ENCODE measurements at places on chromosomes 1 and 21.

DNA sequence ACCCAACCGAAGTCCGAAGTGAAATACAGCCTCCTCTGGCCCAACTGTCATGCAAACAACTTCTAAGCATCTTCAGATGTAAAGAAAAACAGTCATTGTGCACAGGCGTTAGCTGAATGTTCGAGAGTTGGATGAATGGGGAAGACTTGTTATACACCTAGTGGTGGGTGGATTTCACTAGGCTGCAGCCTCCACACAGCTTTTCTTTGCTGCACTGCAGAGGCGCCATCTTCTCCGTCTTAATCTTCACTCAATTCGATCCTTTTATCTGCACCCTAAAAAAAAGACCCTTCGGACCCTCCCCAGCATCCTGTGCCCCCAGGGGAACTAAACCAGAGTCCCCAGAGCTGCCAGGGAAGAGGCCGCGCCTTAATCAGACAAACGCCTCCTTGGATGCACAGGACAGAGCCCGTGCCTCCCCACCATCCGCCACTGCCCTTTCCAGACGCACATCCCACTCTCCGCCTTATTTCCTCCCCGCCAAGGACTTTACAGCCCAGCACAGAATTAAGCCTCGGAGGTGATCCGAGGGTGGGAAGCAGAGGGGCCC, 1.4 kb downstream of the APP start:
- DNase-seq: peak; percentile 51

DNA sequence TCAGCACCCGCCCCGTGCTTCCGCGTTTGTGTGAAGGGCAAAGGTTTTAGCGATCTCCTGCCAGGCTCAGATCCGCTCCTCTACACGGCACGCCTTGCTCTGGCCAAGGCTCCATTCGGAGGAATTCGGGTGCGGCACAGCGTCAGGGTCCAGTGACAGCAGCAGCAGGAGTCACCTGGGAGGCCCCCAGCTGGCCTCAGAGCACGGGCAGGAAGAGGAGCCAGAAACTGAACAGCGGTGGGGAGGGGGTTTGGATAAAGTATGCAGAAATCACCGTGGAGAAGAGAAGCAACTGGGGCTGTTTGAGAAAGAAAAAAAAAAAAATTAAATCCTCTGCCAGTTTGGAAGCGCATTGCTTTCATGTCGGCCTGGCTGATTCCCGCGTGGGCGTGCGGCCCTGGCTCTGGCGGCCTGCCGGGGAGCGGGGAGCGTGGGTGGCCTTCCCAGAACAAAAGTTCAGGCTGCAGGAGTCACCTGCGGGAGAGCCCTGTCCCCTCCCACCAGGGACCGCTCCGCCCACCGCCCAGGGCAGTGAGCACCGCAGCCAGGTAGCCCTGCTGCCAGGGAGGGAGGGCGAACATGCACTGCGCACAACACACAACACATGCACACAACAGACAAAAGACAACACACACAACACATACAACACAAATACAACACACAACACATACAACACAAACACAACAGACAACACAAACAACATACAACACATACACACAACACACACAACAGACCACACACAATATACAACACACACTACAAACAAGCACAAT, 107.6 kb downstream of the ETS2 start:
- no peak for DNase-seq

DNA sequence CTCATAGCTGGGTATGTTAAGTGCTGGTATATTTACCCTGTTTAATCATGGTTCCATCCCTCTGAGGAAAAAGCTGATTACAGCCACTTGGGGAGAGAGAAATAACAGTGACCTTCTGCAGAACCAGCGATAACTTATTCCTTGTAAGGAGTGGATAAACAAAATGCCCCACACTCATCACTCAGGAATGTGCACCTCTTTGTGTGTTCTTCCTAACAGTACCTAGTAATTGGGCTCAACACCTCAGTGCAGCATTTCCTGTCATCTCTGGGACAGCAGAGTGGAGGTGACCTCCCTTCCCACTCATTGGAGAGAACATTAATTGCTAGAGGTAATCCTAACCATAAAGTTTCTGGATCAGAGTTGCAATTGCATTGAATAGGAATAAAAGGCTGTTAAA, 112.5 kb upstream of the F3 start:
- DNase-seq: peak; percentile 32

GRCh38 chr1:12287869-12288268, 58.0 kb downstream of the VPS13D start:
- no peak for DNase-seq

DNA sequence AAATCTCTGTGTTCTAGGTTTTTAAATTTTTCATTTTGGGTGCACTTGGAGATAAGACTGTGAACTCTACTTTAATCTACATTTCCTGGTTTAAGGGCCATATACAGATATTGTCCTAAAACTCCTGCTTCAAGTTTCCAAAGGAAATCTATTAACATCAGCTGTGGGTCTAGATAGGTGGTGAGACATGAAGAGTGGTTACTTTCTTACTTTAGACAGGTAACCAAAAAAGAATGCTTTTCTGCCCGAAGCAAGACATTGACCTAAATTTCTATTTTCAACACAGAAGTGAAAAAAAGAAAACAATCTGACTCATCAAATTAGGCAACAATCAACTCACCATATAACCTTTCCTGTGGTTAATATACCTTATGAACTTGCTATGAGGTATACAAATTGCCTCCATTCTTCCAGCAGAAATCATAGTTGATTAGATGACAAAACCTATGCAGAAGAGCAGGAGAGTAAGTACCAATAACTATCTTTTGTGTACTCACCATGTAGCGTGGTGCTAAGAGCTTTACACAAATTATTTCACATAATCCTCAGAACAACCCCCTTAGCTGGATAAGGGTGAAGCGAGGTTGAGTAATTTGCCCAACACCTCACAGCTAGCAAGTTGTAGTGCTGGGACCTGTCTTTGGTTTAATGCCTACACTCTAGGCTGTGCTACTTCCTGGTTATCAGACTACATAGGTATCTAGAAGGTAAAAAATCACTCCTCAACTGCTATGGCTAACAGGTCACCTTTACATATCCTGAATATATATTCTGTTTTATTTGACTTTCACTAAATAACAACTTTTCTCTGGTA, 23.4 kb upstream of the PTPN14 start:
- no peak for DNase-seq

- no peak for DNase-seq
Measured at GRCh38 chr1:228362141-228362883, 44.3 kb downstream of the TRIM11 start.

- no peak for DNase-seq
Measured at GRCh38 chr1:68188644-68189340, 43.5 kb downstream of the WLS start.

DNA sequence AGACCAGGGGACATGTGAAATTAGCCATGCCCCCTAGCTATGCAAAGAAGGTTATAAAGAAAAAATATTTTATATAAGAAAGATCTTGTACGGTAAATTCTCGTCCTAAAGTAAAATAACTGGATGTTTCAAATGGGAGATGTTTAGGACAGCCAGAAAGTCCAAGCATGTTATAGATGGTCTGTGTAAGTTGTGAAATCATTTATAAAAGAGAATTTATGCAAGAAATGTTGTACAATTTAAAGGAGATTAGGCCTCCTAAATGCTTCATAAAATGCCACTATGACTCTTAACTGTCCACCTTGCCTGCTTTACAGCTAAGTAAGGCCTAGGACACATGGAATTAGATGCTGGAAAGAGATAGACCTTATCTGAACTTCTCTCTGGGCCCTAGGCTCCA, 118.1 kb upstream of the POGK start:
- no peak for DNase-seq

GRCh38 chr1:98104289-98104688, 183.5 kb upstream of the DPYD start:
- DNase-seq: no peak

DNA sequence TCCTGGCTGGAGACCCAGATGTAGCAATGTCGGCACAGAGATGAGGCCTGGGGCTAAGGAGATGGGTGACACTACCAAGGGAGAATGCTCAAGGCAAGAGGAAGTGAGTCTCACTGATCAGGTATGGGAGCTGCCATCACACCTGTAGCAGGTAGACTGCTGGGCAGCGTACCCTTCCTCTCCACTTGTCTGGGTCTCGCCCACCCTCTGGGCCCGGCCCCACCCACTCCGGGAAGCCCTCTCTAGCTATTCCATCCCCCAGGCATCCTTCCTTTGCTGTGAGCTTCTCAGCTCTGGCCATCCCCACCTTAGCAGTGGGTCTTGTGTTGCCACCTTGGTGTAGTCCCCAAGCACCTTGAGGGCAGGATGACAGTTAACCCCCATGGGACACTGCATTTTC, 87.7 kb upstream of the EDN2 start:
- DNase-seq: no peak

DNA sequence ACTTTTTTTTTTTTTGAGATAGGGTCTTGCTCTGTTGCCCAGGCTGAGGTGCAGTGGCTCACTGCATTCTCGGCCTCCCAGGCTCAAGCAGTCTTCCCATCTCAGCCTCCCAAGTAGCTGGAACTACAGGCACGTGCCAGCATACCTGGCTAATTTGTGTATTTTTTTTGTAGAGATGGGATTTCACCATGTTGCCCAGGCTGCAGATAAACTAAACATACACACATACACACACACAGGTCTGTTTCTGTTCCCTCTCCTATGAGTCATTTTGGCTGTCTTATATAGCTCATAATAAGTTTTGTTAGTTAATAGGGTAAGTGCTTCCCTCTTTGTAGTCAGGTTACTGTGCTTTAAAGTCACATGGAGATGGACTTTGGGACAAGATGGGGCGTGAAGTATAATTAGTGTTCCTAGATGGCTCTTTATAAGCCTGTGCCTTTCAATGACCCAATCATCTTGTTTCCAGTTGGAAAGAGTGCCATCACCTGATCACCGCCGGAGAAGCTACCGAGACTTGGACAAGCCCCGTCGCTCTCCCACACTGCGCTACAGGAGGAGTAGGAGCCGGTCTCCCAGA, 9.1 kb downstream of the PRPF38A start:
- no peak for DNase-seq

DNA sequence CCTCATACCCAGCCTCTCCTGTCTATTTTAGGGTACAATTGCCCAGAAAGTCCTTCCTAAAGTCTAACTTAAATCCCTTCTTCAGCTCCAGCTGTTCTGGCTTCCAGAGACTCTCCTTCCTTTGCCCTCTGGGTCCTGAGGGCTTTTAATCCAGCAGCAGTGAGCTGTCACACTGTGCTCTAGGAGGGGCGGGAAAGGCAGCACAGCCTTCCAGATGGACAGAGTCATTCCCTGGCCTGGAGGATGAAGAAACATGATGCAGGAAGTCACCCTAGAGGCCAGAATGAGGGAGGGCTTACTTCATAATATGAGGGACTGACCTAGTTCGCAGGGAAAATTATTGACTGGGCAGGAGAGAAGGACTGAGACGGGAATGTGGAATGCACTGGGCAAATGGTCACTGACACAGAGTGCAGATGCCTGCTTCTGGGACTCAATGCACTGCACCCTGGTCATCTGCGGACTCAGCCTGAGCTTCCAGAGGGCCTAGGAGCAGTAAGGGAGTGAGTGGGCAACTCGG, 1.3 kb downstream of the SH2D2A start:
- peak; percentile 59 for DNase-seq

- no peak for DNase-seq
Measured at GRCh38 chr1:117607471-117607870, 1.6 kb downstream of the TENT5C start.

DNA sequence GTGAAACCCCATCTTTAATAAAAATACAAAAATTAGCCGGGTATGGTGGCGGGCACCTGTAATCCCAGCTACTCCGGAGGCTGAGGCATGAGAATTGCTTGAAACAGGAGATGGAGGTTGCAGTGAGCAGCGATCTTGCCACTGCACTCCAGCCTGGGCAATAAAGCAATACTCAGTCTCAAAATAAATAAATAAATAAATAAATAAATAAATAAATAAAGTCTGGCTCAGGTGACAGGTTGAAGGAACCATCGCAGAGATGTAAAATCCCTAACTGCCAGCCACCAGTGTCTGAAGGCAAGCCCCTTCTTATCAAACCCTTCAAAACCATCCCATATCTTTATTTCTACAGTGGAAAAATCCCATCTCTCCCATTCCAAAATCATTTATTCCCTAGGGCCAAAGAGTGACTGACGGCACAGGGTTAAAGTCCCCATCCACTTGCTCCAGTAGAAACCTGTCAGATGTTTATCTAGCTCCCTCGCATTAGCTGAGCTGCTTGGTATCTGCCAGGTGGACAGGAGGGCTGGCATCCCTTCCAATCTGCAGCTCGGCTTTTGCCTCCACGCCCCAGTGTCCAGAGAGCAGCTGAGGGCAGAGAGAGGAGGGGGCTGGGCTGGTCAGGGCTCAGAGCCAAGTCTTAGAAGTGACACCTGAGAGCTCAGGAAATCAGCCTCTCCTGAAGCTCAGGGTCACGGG, 5.0 kb downstream of the CSRP1 start:
- no peak for DNase-seq

- DNase-seq: no peak
Measured at GRCh38 chr1:219236933-219237610, 63.4 kb downstream of the LYPLAL1 start.

DNA sequence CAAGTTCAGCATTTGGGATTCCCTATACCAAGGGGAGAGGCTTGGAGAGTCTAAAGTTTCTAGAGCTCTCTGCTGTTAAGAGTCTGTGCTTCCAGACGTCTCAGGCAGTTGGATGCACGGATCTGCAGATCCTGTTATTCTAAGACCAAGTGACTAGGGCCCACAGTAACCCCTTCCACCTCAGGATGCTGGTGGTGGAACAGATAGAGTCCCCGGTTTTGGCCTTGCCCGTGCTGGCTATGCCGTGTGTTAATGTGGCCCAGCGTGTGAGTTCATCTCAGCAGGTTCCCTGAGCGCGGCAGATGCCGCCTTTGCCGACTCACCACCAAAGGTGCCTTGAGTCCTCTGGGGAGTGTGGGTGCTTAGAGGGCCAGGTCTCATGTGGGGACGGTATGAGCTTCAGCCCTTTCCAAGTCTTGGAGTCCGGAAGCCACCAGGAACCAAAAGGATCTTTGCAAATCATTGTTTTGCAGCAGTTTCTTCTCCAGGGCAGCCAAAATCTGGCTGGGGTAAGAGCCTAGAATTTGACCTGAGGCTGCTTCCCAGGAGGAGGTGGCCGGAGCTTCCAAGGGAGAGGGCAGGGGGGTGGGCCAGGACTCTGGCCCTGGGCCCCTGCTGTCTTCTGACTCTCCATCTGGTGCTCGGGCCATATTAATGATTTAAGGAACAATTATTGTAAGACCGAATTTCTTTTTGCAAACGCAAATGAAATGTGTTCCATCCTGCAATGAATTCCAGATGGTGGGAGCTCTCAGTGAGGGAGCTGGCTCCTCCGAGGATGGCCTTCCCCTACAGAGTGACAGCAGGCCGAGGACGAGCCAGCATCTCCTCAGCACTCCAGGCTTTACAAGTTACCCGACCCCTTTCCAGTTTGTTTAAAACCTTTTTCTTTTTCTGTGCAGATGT, 205.7 kb downstream of the FOXD2 start:
- no peak for DNase-seq

GRCh38 chr1:202915146-202915545, 11.9 kb downstream of the KLHL12 start:
- DNase-seq: no peak

Measured in HTR-8/SVneo (cell line).